ENCODE measurements at places on chromosomes 11 and 22.

GRCh38 chr22:37089434-37089833 is 20.1 kb downstream of the TMPRSS6 start:
- DNase-seq = no peak

GRCh38 chr11:131602431-131602830 is 232.0 kb downstream of the NTM start:
- no peak for DNase-seq

DNA sequence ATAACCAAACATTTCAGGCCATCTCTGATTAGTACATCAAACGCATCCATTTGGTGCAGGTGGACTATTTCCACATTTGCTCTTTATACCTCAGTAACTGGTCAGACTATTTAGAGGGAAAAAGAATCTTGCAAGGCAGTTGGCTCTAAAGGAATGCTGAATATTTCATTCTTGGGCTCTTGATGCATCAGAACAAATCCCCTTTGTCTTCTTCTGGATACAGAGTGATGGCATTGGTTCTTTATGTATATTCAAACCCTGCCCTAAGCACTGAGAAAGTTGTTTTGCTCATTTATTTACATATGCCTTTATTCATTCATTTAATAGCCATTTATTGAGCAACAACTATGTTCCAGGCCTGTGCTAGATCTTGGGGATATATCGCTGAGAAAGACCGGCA is 31.1 kb upstream of the RAB30 start:
- DNase-seq = no peak

GRCh38 chr11:28089378-28089777 is 18.6 kb downstream of the KIF18A start:
- no peak for DNase-seq

DNA sequence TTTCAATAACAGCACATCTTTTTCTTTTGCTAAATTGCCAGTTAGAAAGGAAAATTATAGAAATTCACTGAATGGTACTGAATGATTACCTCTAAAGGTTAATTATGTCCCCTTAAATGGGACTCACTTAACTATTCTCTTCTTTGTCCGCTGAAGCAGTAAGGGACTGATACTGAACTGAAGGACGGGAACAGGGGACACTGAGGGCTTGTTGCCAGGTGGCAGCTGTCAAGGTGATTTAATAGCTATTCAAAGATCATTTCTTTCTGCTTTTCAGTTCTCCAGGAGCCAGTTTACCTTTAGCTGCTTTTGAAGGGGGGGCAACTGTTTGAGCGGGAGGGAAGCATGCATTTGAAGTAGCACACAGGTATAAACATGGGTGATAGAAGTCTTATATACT is 325.4 kb upstream of the CCDC90B start:
- DNase-seq = no peak

All from activated T-helper 1 cell treated with anti-CD3 and anti-CD28 coated beads, Interleukin-12 subunit alpha, Interleukin-12 subunit beta, Interleukin-2, Interleukin-4 antibody, amounts not matched to agents 30 ng/mL and 10 ng/mL and 1 ng/mL, durations not matched to agents 14 hours and 24 hours and 36 hours (primary cell).